ENCODE measurements at places on chromosomes 1 and 21.

DNA sequence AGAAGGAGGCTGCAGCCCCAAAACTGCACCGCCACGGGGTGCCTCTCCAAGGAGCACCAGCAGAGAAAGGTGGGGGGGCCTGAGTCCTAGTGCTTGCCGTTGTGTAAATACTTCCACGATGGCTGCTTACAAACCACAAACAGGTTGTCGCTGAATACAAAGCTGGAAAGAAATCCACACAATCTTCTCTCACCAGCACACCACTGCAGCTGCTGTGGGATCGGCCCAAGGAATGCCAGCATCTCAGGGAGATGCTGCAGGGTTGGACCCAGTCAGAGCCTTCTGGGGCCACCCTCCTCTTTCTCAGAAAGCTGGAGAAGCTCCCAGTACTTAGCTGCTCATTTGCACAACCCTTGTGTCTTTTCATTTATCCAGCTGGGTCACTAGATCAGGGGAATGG, 3.0 kb upstream of the S100A14 start:
- no peak for DNase-seq

DNA sequence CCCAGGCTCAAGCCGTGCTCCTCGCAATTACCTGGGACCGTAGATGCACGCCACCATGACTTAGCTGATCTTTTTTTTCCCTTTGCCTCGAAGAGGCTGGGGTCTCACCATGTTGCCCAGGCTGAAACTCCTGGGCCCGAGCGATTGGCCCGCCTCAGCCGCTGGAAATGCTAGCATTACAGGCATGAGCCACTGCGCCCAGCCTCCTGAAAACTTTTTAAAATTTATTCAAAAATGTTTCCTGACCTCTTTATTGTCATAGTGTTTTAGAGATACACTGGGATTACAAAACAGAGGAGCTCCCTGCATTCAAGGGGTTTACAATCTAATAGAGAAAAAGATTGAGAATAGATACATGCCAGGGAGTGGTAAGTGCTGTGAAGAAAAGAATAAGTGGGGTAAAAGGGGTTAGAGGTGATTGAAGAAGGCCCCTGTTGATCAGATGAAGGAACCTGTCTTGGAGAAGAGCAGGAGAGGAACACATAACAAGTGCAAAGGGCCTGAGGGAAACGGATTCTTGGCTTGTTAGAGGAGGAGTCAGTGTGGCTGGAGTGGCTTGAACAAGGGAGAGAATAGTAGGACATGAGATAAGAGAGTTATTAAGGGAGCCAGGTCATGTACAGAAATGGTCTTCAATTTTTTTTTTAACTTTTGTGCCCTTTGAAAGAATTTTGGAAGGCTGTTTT, 1.7 kb upstream of the TRIM33 start:
- DNase-seq = no peak

DNA sequence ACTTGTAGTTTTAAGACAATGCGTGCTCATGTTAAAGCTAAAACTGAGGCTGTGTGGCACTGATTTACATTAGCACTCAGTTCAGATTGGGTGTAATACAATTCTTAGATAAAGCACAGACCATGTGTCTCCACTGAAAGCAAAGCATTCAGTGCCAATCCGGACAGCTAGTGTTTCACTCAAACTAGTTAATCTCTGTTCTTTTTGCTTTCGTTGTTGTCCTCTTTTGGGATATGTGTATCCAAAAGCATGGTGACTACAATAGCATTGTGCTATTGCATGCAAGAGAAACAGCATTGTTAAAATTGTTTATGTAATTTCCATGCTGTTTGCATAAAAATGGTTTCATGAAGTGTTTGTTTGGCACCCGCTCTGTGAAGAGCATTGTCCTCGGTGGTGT, 54.6 kb downstream of the F3 start:
- no peak for DNase-seq

DNA sequence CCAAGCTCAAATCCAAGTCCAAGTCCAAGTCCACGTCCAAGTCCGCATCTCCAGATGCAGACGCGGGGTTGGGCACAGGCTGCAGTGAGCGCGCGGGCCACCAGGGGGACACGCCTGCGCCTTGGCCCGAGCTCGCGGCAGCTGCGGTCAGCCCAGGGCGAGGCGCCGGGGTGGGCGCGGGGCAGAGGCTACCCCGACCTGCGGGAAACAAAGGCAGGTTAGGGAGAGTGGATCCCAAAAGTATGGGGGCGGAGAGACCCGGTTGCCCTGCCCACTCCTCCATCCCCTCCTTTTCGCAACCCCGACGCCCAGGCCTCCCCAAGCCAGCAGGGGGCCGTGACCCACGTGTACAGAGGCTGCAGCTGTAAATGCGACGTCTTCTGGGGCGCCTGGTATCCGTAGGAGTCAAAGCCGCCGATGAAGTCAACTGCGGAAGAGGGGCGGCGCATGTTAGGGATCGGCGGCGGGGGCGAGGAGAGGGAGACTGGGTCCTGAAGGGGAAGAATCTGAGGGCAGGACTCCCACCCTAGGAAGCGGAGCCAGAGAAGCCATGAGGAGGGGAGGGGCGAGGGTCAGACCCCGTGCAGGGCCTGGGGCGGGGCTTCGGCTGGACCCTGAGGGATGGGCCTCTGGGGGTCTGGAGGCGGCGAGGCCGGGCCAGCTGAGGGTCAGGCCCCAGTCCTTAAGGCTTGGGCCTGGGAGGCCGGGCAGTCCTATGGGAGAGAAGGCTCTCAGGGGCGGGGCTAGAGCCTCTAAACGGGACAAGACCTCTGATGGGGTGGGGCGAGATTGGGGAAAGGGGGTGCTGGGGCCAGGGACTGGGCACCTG, 58.0 kb downstream of the NKAIN1 start:
- no peak for DNase-seq

- no peak for DNase-seq
Observed at GRCh38 chr1:230259621-230260020, 166.5 kb downstream of the PGBD5 start.

GRCh38 chr1:87436534-87436933, 107.9 kb downstream of the LMO4 start:
- DNase-seq = no peak

DNA sequence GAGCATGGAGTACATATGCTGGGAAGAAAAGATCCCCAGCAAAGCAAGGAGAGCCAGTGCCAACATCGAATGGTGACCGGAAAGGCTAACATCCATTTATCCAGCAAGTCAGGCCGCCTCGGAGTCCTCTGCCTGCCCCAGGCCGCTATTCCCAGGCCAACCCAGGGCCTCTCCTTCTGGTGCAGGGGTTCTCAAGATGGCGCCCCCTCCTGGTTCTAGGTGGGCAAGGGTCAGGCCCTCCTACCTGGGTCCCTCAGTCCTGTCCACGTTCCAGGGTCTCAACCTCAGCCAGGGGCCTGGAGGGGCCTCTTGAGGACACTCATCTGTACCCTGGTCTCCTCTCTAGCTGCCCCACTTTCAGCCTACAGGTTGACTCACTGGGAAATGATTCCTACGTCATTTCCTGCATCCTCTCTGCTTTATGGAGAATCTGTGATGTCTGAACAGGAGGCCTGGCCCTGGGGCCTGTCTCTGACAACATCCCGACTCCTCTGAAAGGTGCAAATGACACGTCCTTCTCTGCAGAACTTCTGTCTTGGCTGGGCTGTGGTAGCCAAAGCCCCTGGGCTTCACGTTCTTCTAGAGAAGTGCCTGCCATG, 145.3 kb downstream of the PSMG1 start:
- no peak for DNase-seq

- no peak for DNase-seq
Observed at GRCh38 chr1:33320619-33321165, at the start of gene A3GALT2. Gene A3GALT2 (minus strand): TSS chr1:33321098. CDS start chr1:33321098, 0 bp downstream.

GRCh38 chr21:42156690-42157605, 62.0 kb upstream of the ABCG1 start:
- no peak for DNase-seq

GRCh38 chr1:31427322-31427721, 14.3 kb downstream of the SERINC2 start:
- no peak for DNase-seq

- no peak for DNase-seq
Observed at GRCh38 chr1:93672477-93673162, 9.0 kb downstream of the BCAR3 start.

- no peak for DNase-seq
Observed at GRCh38 chr1:181662606-181663005, 179.3 kb downstream of the CACNA1E start.

- DNase-seq = no peak
Observed at GRCh38 chr1:2985067-2985561, 36.2 kb upstream of the ACTRT2 start.

DNA sequence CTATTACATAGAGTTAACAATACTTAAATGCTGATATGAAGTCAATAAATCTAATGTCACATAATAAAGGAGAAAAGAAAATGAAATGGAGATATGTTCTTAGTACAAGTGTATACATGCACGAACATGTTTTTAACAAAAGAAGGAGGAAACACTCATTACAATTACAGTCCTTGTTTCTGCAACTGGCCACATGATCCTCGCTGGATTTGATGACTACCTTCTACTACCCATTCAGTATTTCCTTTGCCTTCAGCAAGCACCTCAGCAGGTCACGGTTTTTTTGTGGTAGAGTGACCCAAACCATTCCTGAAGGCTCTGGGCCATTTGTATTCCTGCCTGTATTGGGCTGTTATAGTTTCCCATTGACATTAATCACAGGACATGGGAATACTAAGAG, 172.8 kb upstream of the CXADR start:
- DNase-seq = no peak

DNA sequence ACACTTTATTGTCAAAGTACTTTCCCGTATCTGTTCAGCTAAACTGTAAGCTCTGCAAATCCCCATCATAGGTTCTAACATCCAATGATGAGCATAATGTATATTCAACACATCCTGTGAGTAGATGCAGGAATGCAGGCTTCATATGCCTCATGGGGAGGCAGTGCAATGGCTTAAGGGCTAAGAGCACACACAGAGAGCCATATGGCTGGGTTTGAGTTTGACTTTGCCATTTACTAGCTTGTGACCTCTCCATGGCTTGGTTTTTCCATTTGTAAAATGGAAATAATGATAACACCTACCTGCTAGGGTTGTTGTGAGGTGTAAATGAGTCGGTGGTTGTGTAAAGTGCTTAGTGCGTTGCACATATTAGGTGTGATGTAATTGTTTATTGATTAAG, 13.4 kb downstream of the RCSD1 start:
- DNase-seq = no peak

DNA sequence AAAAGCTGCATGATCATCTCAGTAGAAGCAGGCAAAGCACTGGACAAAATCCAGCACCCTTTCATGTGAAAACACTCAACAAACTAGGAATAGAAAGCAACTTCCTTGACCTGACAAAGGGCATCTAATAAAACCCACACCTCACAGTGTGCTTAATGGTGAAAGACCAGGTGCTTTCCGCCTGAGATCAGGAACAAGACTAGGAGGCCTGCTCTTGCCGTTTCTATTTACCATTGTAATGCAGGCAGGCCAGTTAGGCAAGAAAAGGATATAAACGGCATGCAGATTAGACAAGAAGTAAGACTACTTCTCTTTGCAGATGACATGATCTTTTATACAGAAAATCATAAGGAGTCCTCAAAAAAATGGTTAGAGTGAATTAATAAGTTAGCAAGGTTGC, 37.2 kb downstream of the SLC37A1 start:
- no peak for DNase-seq

GRCh38 chr1:153337980-153338853, 10.4 kb downstream of the PGLYRP4 start:
- DNase-seq = no peak

DNA sequence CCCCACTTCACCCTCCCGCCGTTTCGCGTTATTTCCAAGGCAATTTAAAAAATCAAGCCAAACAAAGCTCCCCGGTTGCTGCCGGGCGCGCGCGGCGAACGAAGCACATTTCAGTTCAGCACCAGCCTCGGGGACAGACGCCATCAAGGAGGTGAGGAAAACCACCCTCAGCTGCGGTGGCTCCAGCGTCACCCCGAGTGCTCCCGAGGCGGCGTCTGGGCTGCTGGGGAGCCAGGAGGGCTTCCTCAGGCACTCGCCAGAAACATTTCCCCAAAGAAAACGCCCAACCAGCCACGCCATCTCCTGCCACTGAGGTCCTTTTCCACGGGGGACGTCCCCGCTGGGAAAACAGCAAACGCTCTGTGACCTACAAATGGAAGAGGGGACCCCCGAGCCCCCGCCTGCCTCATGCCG, 623 bp downstream of the GNG4 start:
- DNase-seq = peak; percentile 41

DNA sequence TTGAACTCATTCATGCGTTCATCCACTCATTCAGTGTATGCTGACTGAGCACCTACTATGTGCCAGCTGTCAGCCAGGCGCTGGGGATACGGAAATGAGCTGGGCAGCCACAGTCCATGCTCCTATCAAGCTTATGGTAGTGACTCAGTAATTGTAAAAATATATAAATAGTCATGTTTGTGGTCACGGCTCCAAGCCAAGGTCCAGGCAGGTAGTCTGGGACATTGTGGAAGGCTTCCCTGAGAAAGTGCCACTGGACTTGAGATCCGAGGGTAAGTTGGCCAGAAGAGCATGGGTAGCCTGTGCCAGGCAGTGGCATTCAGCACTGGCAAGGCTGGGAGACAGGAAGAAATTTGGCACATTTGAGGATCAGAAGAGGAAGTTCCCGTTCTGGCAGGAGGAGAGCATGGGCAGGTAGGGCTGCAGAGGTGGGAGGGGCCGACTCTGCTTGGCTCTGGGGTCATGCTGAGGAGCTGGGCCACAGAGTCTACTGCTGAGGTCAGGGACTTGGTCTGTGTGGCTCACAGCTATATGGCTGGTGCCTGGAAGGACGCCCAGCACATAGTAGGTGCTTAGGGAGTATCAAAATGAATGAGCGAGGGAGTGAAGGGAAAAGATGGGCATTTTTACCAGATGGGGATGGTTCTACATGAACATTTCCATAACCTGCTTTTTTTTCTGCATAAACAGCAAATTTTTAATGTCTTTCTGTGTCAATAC, 6.9 kb downstream of the PTPRF start:
- DNase-seq = no peak

DNA sequence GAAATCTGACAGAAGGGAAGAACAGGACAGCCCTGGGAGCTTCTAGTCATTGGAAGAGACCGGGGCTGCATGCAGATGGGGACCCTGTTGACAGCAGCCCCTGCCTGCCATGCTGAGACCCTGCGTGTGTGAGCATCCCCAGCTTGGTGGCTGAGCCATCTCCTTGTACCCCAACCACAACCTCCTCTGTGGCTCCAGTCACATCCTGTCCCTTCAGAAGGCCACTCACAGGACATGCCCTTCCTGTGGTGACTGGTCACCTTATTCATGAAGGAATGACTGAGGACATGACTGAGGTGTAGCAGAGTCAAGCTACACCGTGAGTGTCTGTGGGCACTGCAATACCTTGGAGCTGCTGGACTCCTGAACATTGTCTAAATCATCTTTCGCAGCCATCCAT, 141.8 kb upstream of the ERRFI1 start:
- DNase-seq = no peak

Data from bone marrow (tissue), 2 donors.